ENCODE measurements at places on chromosomes 11 and 22. TPM values are rescaled to one million over a fixed set of nuclear protein-coding genes. Genes with fewer than 3 reads are reported as not detected.

DNA sequence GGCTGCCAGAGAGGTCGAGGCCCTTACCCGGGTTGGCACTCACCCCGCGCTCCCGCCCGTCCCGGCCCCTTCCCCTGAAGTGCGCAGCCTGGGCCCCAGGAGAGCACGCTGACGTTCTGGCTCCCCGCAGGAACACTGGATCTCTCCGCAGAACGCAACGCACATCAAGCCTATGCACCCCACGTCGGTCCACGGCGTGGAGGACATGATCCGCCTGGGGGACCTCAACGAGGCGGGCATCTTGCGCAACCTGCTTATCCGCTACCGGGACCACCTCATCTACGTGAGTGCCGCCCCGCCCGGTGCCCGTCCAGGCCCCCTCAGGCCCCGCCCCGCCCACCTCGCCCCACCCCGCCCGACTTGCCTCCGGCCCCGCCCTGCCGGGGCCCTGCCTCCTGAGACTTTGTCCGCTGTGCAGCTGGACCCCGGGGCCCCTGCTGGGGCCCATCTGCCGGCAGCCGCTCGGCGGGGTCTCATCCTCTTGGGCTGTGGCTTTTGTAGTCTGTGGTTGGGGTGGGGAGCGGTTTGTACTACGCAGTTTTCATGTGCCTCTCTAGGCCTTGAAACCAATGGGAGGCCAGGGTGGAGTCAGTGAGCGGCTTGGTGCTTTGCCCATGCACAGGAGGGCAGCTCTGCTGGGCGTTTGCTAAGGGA is 19.7 kb downstream of the MYO7A start:
- H3K36me3 ChIP-seq: no peaks in the 10 kb centered on the region
- H3K27me3 ChIP-seq: peaks cover 4% of the 10 kb centered on the region
- H3K4me1 ChIP-seq: no peaks in the 10 kb centered on the region
- no peak overlapping the region for H3K27ac ChIP-seq

DNA sequence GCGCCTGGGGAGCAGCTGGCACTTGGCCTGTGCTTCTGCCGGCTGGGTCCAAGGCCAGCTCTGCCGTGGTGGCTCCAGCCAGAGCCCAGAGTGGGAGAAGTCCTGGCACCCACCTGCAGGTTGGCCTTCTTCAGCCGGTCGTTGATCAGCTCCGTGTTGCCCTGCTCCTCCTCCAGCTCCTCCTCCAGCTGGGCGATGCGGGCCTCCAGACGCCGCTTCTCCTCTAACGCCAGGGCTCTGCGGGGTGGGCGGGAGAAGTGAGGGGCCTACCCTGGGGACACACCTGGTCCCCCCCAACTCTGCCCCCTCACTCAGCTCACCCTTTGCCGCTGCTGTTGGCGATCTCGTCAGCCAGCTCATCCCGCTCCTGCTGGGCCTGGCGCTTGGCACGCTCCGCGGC is 32.6 kb downstream of the APOL1 start:
- no peaks in the 10 kb centered on the region for H3K4me1 ChIP-seq
- H3K4me3 ChIP-seq: no peak overlapping the region
- H3K27ac ChIP-seq: no peak overlapping the region
- peaks cover 30% of the 10 kb centered on the region for H3K36me3 ChIP-seq
- H3K27me3 ChIP-seq: no peaks in the 10 kb centered on the region

GRCh38 chr11:68666849-68667248 is 17.5 kb upstream of the GAL start:
- no peak overlapping the region for H3K27ac ChIP-seq
- H3K4me3 ChIP-seq: no peak overlapping the region
- H3K4me1 ChIP-seq: no peaks in the 10 kb centered on the region

DNA sequence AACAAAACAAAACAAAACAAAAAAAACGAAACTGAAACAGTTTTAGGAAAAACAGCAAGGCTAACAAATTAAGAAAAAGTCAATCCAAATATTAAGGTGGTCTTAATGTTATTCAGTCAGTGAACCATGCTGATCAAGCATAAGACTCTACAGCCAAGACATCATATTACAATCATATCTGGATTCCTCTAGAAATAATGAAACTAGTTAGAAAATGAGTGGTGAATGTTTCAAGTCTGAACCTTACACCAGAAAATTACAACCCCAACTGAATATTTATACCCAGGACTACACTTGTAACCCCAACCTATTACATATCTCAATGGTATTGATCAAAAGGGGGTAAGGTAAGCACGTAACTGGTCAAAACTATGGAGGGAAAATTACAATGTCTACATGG is 48.8 kb downstream of the ACAT1 start:
- H3K27ac ChIP-seq: peak overlapping the region; percentile 43
- peaks cover 4% of the 10 kb centered on the region for H3K36me3 ChIP-seq
- H3K27me3 ChIP-seq: no peaks in the 10 kb centered on the region
- no peak for DNase-seq

DNA sequence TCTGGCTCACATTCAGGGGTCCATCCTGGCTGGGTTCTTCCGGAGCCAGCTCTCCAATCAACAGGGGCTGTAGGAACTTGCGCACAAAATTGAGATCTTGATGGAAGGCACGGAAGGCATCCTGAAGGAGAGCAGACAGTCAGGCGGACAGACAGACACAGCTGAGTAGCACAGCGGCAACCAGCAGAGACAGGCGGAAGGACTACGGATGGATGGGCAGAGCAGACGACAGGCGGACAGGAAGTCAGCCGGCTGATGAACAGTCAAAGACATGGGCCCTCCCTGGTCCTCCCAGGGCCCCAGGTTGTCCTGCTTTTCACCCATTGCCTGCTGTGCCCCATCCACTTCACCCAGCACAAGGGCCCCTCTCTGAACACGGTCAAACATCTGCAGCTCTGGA is 11.3 kb downstream of the FADS3 start:
- no peak for DNase-seq
- peaks cover 22% of the 10 kb centered on the region for H3K4me1 ChIP-seq
- H3K4me3 ChIP-seq: peak overlapping the region; percentile 36
- peak overlapping the region; percentile 31 for H3K27ac ChIP-seq
- H3K27me3 ChIP-seq: no peaks in the 10 kb centered on the region

DNA sequence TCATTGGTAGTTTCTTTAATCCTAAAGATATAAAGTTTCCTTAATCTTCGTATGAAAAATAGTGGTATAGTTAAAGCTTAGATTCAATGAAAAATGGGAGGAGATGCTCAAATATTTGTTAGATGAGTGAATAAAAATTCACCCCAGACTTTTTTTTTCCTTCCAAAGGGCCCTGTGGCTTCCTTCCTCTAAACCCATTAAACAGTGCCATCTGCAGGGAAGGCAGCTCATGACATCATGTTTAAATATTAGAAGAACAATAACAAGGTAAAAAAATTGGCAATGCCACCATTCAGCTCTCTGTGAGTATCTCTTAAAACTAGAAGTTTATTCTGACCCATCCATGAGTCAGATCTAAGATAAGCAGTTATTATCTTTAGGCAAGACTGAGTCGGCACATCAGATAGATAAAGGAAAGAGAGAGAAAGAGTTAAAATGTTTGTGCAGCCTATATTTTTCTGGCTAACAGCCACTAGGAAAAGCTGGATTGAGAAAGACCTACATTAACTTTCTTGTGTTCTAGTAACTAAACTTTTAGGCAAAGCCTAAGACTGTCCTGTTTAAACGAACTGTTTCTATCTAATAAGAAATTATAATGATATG is 19.1 kb upstream of the OOSP1 start:
- no peaks in the 10 kb centered on the region for H3K36me3 ChIP-seq
- no peaks in the 10 kb centered on the region for H3K27me3 ChIP-seq
- DNase-seq: no peak

GRCh38 chr11:2097998-2098690 is 41.0 kb downstream of the IGF2 start:
- no peaks in the 10 kb centered on the region for H3K36me3 ChIP-seq
- no peaks in the 10 kb centered on the region for H3K4me1 ChIP-seq
- no peak overlapping the region for H3K27ac ChIP-seq
- no peak for DNase-seq

DNA sequence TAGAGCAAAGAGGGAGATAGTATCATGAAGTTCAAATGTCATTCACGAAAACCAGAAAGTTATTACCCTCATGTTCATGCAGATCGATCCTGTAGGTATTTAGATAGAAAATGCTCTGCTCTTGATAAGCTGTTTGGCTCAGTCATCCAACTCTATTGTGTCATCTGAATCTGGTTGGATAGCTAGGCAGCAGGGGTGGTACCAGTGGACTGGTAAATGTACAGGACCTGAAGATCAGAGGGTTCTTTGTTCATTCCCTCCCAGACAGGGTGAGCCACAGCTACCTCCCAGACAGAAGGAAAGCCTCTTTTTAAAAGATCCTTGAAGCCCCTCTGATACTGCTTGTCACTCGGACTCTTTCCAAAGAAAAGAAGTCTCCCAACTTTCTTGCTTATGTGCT is 29.8 kb upstream of the DRD2 start:
- no peak for DNase-seq
- H3K4me1 ChIP-seq: no peaks in the 10 kb centered on the region
- H3K27ac ChIP-seq: no peak overlapping the region

DNA sequence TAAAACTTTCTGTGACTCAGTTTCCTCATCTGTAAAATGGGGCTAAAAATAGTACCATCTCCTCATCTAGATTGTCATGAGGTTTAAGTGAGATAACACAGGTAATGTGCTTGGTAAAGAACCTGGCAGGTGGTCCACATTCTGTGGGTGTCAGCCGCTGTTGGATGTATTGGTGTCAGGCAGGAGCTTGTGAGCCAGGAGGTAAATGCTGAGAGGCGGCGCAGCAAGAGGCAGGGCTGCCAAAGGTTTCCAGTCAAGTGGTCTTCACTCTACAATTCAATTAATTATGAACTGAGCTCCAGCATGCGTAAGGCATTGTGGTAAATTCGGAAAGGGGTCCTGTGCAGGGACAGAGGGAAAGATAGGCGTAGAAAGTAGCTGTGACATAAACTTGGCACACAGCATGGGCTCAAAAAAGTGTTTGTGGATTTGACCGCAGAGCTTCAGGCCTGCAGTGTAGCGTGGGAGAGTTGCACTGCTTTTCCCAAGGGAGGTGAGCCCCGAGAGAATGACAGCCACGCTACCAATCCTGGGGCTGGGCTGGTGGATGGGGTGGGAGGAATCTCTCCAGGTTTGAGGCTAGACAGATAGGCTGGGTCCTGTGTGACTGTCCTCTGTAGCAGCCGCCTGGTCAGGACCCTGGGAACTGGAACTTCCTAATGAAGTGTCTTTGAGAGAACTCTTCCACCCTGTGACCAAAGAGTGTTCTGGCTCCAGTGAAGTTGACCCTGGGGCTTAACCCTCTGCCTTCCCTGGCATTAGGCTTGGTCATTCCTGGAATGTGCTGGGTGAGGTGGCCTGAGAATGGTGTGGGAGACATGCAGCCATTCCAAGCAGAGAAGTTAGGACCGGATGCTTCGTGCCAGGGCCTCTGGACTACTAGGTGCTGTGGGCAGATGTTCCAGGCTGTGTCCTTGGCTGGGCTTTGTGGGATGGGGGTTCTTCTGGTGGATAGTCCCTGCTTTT is 122.4 kb downstream of the FEZ1 start:
- peak; percentile 42 for DNase-seq
- no peak overlapping the region for H3K4me3 ChIP-seq
- H3K27ac ChIP-seq: no peak overlapping the region
- H3K4me1 ChIP-seq: no peaks in the 10 kb centered on the region
- peaks cover 1% of the 10 kb centered on the region for H3K27me3 ChIP-seq

- no peaks in the 10 kb centered on the region for H3K36me3 ChIP-seq
- no peaks in the 10 kb centered on the region for H3K27me3 ChIP-seq
- peak overlapping the region; percentile 54 for H3K27ac ChIP-seq
- peak; percentile 85 for DNase-seq
- H3K4me3 ChIP-seq: peak overlapping the region; percentile 56
Measured at GRCh38 chr11:35144136-35144741, 5.3 kb downstream of the CD44 start.

- no peaks in the 10 kb centered on the region for H3K4me1 ChIP-seq
- peaks cover 16% of the 10 kb centered on the region for H3K36me3 ChIP-seq
- H3K4me3 ChIP-seq: no peak overlapping the region
- H3K27ac ChIP-seq: no peak overlapping the region
- H3K27me3 ChIP-seq: no peaks in the 10 kb centered on the region
- no peak for DNase-seq
Measured at GRCh38 chr22:47012589-47013370, 250.3 kb downstream of the TBC1D22A start.

DNA sequence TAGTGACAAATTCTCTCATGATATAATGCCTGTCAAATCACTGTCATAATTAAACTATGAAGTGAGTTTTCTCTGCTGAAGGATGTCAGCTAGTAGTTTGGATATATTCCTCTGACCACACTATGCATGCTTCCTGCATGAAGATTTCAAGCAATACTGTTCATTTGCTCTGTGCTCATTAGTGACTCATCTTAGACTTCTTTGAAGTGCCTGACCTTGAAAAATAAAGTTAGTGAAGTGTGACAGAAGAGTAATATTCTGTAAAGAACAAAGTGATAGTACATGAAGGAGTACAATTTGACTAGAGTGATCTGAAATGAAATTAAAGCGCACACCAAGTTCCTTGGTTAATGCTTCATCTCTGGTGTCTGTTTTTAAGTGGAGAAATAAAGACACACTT is 629.5 kb upstream of the ANO3 start:
- H3K4me1 ChIP-seq: no peaks in the 10 kb centered on the region
- H3K27ac ChIP-seq: no peak overlapping the region
- H3K36me3 ChIP-seq: no peaks in the 10 kb centered on the region
- no peak for DNase-seq
- H3K27me3 ChIP-seq: no peaks in the 10 kb centered on the region

DNA sequence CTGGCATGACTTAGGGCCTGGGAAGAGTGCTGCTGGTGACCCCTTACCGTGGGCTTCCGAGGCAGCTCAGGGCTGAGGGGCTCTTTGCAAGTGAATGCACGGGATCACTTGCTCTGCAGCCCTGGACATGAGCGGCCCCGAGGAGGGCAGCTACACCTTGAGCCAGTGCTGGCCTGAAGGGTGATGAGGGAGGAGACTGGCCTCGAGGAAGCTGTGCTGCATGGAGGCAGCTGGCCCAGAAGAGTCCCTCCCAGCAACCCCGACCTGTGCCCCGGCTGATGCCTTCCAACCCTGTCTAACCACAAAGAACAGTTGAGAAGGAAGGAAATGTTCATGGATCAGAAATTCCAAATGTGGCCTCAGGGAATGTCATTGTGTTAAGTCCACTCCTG is 45.2 kb downstream of the TBX1 start:
- H3K4me3 ChIP-seq: no peak overlapping the region
- no peaks in the 10 kb centered on the region for H3K4me1 ChIP-seq
- no peak overlapping the region for H3K27ac ChIP-seq
- no peaks in the 10 kb centered on the region for H3K36me3 ChIP-seq

CECR2 gene
- 0.13 TPM for total RNA-seq

OR2AG1 gene
- not detected for total RNA-seq

SLN gene
- total RNA-seq: not detected

PIK3IP1 gene
- total RNA-seq: 4.1 TPM

TP53AIP1 gene
- not detected for total RNA-seq

PGM2L1 gene
- 0.03 TPM for total RNA-seq

TPH1 gene
- total RNA-seq: 0.23 TPM

Measured in GM12878 (cell line).